NCI-H1930 (cell line): ENCODE measurements at places on chromosomes 1 and 21.

DNA sequence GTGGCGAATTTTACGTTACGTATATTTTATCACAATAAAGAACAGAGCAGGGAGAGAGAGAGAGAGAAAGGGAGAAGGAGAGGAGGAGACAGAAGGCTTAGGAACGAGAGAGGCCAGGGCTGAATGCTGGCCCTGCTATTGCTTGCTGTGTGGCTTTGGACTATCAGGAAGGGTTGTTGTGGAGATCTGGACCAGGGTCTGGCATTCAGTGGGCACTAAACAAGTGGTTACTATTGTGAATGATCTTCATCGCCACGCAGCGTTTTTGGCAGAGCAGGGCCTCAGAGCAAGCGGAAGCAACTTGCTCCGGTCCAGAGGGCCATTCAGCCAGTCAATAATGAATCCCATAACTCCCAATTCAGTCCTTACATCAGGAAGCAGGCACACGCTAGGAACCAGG is 26.4 kb downstream of the PIK3C2B start:
- no peak for DNase-seq

DNA sequence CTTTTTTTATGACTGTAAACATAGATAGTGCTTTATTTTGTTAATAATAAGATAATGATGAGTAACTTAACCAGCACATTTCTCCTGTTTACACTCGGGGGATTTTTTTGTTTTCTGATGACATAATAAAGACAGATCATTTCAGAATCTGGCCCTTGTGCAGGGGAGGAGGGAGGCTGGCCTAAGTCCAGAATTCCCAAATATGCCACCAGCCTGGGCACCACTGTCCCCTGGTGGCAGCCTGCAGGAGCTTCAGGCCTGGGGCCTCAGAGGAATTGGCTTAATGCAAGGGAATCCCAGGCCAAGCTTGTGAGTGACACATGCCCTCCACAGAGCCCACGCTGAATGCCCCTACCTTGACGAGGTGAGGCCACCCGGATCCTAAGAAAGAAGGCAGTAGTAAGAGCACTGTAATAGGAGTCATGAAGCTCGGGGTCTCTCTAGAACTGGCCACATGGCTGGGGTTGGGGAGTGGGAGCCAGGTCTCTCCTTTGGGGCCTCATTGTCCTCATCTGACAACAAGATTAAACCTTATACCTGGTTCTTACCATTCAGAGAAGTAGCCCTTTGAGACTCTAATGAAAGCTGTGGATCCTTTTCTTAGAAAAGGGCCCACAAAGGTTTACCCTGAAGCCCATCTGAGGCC is 24.1 kb downstream of the ETNK2 start:
- DNase-seq, result peak; percentile 37

GRCh38 chr1:20184997-20185833 is 681 bp upstream of the UBXN10 start:
- no peak for DNase-seq

DNA sequence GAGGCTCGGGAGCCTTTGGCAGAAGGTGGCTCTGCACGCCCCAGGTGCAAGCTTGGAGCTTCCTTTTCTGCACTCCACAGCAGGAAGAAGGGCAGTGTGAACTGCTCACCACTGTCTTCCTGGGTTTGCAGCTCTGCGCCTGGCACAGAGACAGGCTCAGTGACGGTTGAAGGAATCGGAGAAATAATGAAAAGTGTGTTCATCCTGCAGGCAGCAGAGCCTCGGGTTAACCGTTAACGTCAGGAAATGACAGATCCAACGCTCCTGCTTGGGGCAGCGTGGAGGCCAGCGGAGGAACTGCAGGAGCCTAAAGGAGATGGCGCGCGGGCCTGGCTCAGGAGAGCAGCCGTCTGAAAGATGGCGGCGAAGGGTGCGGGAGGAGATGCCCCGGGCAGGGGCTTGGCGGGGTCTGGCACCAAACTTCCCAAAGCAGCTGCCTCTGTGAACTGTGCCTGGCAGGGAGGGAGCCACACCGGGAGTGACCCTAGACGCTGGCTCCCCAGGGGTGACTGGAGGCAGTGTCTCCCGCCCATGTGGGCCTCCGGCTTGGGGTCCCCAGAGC is 10.9 kb upstream of the SAMD11 start:
- DNase-seq, result no peak

- DNase-seq, result no peak
Measured at GRCh38 chr1:15863156-15863901, 15.8 kb downstream of the SPEN start.

DNA sequence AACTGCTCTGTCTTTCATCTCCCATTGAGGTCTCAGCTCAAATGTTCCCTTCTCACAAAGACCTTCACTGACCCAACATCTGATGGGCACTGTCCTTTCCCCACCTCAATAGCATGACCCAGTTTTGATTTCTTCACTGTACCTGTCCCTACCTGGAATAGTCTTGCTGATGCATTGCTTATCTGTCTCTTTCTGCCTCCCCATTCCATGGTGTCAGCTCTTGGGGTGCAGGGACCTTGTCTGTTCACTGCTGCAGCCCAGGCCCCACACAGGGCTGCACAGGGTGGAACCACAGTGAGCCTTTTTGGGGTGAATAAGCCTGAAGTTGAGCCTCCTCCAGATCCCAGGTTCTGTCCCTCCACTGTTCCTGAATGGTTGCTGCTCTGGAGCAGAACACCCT is 414.9 kb downstream of the PTPRU start:
- no peak for DNase-seq

DNA sequence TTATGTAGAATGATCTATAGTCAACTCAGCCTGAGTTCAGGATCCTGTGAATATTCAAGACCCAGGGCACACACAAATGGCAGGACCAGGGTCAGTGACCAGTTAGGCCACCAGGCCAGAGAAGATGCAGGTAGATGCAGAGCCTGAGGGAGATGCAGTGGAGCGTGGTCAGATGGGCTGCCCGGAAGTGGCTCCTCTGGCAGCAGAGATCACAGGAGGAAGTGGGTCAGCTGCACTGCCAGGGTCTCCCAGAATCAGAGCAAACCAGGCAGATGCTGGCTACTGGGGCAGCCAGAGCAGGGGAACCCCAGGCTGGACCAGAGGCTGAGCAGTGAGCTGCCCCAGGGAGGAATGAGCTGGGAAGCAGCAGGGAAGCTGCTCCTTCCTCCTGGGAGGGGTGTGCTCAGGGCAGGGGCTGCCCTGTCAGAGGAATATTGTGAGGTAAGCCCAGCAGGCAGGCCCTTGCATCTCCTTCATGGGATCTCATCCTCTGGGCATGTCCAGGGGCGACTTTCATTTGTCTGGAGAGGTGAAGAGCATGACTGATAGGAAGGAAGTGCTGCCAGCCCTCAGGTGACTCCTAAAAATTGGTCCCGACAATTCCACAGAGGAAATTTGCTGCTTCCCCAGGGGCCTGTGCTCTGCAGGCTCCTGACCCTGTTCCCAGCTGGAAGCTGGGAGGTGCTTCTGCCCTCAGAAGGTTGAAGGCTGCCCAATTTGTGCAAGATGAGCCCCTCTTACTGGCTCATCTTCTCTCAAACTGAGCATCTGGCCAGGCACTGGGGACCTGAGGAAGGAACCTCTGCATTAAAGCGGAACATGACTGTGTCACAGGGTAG is 49.3 kb downstream of the STUM start:
- no peak for DNase-seq

GRCh38 chr1:34276606-34277005 is 99.9 kb downstream of the C1orf94 start:
- no peak for DNase-seq

DNA sequence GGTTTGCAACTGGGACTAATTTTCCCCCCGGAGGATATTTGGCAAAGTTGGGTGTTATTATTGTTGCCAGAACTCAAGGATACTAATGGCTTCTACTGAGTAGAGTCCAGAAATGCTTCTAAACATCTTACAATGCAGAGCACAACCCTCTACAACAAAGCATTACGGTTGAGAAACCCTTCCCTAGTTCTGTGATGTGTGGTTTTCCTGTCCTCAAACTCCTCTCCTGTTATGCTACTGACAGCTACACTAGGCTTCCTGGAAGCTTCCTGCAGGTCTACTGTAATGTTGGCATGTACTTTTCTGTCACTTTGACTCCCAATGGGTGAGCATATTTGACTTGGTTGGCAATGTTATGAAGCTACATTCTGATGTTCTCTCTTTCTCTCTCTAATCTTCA is 1656.9 kb downstream of the MRPL39 start:
- no peak for DNase-seq

GRCh38 chr21:14382486-14382834 is 486 bp downstream of the HSPA13 start:
- peak; percentile 25 for DNase-seq

- DNase-seq, result no peak
Measured at GRCh38 chr1:59272507-59272906, 24.4 kb upstream of the FGGY start.

GRCh38 chr1:85584264-85584781 is 3.8 kb downstream of the CCN1 start:
- no peak for DNase-seq

DNA sequence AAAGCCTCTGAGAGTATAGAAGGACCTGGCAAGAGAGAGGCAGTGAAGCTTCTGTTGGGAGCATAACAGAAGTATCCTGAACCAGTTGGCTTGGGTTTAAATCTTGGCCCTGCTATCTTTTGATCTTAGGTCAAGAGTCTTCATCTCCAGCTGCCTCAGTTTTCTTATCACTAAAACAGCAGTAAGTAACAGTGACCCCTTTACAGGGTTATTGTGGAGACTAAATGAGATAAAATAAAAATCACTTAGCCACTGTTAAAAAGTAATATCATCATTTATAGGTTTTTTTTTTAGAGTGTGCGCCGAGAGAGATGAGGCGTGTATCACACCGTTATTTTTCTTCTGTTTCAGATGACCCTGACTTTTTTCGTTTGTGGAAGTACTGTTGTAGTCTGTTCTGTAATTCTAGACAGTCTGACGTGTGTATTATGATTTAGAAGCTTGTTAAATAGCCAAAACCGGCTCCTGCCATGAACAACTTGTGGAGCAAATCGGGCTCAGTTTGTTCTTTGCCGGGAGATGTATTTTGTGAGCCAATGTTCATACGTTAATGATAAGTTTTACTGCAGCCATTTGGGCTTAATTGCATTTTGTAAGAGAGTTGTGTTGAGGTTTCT is 1.1 kb downstream of the THRAP3 start:
- no peak for DNase-seq

DNA sequence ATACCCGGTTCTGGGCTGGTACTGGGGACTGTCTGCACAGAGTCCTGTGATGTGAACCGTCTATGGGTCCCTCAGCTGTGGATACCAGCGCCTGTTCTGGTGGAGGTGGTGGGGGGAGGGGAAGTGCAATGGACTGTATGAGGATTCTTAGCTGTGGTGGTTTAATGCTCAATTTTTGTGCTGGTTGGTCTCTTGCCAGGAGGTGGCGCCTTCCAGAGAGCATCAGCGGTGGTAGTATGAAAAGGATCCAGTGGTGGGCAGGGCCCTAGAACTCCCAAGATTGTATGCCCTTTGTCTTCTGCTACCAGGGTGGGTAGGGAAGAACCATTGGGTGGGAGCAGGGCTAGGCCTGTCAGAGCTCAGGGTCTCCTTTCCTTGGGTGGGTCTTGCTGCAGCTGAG is 89.4 kb upstream of the B3GALT2 start:
- no peak for DNase-seq

DNA sequence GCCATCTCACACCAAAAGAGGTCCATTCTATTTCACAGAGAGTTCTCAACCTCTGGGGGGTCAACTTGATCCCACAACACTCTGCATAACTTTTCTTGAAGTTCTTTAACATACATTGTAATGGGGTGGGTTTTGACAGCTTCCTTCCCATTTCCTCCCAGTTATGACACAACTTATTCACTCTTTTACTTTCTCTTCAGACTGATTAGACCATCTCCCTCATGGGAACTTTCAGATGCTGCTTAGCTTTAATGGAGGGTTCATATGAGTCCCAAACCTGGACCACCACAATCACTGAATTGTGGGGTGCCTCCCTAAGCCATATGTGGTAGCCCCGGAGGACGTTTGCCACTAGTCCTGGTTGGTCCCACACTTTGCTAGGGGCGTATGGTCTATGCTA is 28.3 kb upstream of the KCNJ15 start:
- no peak for DNase-seq

DNA sequence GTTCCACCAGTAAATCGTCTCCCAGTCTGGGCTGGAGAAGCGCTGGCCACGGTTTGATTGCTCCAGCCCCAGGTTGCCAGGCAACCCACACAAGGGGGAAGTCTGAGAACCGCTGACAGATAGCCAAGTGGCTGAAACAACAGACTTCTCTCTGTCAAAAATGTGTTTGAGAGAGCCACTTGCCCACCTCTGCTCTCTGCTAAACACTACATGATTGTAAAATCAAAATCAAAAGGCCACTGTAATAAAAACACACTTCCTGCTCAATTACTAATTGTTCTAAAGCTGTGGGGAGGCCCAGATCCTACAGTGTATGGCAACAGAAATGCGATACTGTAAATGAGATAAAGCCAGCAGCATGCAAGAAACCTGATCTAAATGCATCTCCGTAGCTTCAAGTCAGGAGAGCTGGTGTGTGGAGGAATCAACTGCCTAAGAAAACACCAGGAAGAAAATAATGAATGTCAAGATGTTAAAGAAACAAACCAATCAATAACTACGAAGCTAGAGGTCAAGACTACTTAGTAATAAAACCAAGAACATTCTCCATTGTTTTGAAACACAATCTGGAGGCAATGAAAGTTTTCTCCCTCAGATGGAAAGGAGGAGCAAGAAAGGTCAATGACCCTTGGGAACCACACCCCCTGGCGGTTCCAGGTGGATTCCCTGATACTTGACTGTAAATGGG is 121.2 kb downstream of the SLC45A1 start:
- peak; percentile 57 for DNase-seq

- DNase-seq, result no peak
Measured at GRCh38 chr1:61157468-61157987, 75.2 kb downstream of the NFIA start.

DNA sequence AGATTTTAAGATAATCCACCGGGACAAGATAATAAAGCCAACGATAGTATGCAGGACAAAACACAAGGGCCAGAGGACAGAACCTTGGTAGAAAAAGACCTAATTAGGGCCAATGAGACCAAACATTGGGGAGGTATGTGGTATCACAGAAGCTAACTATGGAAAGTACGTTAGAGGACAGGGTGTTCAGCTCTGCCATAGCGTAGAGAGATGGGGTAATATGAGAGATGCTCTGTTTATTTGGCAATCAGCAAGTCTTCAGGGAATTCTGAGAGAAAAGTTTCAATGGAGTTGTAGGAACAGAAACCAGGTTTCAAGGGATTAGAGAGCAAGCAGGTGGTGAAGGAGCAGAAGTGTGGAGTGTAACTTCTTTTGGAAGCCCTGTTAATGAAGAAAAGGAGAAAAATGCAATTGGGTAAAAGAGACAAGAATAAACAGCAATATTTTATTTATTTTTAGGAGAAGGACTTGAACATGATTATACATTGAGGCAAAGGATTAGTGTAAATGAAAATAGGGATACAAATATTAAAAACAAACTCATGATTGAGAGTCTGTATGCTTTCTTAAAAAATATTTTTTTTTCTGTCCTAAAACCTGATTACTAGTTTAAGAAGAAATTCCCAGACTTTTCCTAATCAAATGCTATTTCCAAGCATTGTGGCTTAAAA is 24.0 kb downstream of the EEIG2 start:
- no peak for DNase-seq

- no peak for DNase-seq
Measured at GRCh38 chr1:25111706-25112105, 120.6 kb downstream of the SYF2 start.
